ENCODE measurements at places on chromosomes 12 and 14.

DNA sequence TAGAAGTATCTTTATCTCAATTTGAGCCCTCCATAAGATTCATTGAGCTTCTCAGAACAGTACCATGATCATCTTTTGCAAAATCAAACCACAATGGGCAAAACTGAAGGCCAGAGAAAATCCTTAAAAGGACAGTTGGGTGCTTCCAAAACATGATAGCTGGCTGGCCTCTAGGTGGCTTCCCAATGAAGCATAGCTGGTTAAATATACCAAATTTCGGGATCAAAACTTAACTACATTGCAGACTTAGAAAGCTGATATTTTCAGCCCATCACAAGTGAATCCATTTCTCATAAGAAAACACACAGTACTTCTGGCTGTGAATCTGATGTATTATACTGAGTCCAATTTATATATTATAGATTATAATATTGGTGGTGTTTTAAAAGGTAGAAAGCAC lies 15.3 kb upstream of the PIK3C2G start:
- DNase-seq = no peak

- DNase-seq = no peak
Observed at GRCh38 chr14:55592436-55592835, 12.4 kb downstream of the KTN1 start.

- no peak for DNase-seq
Observed at GRCh38 chr12:132023658-132024057, 73.9 kb downstream of the EP400 start.

- no peak for DNase-seq
Observed at GRCh38 chr12:6818645-6819044, 3.0 kb upstream of the GPR162 start.

DNA sequence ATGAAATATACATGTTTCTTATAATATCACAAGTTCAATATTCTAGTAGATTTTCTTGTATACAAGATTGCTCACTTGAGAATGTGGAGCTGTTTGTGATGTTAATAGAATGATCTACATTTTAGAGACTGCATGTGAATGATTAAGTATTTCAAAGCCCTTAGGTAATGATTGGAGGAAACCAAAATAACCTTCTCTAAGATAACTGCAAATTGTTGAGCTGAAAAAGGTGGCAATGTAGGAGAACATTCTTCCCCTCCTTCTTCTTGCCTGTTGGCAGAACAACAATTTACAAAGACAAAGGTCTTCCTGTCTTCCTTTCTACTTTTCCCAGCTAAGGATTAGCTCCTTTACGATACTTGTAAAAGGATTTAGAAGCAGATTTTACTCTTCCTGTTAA lies 2.0 kb upstream of the CLEC6A start:
- no peak for DNase-seq

DNA sequence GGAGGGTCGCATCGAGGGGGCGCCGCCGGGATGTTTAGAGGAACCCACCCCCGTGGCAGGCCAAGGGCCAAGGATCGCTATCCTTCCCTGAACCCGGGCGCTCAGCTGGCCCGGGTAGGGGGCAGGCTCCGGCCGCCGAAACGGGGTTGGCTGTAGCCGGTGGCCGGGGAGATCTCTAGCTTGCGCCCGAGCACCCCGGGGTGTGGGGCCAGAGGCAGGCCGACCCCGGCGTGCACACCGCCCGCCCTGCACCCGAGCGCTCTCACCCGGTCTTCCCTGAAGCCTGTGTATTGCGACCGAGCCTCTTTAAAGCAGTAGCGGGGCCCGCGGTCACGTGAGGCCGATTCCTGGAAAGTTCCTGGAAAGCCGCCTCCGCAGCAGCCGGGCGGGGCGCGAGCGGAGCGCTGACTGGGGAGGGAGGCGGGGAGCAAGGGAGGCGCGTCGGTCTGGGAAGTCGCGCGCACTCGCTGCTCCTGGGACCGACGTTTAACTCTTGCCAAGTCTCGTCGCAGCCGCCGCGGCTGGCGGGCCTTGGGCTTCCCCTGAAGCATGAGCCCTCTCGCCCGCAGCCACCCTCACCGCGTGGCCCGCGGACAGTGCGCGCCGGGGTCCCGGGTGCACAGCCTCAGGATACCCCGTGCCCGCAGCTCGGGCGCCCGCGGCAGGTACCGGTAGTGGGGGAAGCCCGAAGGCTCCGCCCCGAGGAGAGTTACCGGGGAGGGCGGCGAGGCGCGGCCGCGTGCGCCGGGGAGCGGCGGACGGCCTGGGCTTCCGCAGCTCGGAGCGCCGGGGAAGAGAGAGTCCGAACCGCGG lies 1.7 kb upstream of the SOCS2 start:
- peak; percentile 84 for DNase-seq

DNA sequence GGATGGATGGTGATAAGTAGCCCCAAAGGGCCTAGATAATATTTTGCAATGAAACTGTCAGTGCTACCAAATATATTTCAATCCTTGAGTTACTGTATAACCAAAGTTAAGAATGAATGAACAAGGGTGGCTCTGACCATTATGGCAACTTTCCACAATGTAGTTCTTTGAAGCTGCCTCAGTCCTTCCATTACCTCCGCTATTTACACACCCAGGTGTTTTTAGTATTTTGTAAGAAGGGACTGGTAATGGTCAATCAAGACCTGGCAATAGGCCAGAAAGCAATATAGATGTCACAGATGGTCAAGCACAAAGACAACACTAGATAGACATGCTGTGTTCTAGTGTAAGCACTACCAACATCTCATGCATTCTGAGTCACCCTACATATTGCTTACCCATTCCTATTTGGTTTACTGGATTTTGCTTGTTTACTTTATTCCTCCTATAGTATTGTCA lies 16.3 kb downstream of the DUSP16 start:
- no peak for DNase-seq

Data from activated CD4-positive, alpha-beta T cell treated with anti-CD3 and anti-CD28 coated beads for 24 hours (primary cell).